Stomach (tissue), 19 donors: ENCODE measurements at places on chromosomes 16 and 17. TPM values are rescaled to one million over a fixed set of nuclear protein-coding genes. Genes with fewer than 3 reads are reported as not detected.

GRCh38 chr17:66190738-66191592, 968 bp downstream of the CEP112 start:
- DNase-seq: no peak

GRCh38 chr17:56310782-56311181, 157.5 kb downstream of the ANKFN1 start:
- no peak for DNase-seq

GRCh38 chr16:77584205-77584859, 138.0 kb upstream of the NUDT7 start:
- peak; percentile 79 for DNase-seq

DNA sequence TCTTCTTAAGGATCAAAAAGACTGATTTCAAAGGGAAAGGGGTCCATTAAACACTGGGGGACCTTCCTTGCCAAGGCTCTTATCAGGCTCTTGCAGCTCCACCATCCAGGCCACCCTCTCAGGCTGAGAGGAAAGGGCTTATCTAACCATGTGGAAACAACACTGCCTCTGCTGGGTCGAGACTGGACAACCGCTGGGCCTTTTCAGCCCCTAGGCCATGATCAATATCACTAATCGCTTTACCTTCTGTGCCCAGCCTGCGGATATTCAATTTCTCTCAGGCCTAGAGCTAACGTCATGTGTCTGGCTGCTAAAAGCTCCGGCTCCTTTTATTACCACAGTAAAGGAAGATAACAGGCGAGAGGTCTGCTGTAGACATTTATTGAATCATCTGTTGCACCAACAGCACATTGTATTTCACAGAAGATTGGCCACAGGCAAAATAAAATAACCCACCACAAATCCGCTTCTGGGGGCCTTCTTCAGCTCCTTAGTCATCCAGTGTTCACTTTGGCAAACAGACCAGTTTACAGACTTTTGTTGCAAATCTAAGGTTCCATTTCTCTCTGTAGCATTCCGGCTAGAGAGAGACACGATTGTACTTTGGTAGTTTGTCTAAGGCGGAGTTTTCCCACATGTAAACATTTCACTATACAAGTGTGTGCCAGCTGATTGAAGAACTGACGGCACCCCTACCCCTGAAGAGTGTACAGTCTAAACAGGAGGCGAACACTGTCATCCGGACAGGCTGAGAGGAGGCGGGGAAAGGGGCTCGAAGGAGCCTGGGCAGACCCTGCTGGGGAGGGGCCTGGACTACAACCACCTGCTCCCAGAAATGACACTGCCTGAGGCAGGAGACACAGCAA, 13.9 kb downstream of the CYB561 start:
- DNase-seq: no peak

GRCh38 chr16:87412371-87412995, 20.3 kb downstream of the MAP1LC3B start:
- DNase-seq: no peak

DNA sequence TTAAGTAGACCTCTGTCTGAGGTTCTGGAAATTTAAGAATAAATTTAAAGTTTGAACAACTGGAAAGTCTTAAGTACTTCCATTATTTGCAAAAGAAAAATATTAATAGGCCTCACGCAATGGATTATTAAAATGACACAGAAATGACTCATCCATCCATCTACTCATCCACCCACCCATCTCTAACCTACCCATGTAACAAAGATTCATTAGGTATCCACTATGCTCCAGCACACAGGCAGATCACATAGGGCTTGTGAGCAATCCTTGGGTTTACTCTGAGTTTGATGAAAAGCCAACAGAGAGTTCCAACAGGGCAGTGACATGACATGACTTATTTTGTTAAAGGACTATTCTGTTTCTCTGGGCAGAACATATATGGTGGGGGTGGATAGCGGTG, 93.3 kb downstream of the HELZ start:
- no peak for DNase-seq

DNA sequence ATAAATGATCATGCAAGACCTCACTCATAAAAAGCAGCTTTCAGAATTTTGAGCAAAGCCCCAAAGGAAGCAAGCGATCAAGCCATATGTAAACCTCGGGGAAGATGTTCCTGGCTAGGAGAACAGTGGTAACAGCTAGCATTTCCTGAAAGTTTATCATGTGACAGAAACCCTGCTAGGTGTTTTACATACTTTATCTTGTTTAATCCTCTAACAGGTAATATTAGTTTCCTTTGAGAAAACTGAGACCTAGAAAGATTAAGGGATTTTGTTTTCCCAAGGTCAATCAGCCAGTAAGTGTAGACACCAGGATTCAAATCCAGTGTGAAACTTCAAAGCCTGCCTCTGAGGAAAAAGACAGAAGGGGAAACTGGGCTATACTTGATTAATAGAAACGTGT, 362.4 kb upstream of the MAF start:
- no peak for DNase-seq

DNA sequence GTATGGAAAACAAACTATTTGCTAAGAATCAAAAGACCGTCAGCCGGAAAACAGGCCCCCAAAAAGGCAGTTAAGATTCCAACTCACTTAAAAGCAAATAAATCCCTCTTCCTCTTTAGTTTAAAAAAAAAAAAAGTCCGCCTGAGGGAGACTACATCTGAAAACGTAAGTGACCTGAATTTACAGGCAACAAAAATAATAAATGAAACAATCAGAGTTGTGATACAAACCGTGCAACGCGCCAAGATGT, 1.1 kb downstream of the KANSL1 start:
- no peak for DNase-seq

DNA sequence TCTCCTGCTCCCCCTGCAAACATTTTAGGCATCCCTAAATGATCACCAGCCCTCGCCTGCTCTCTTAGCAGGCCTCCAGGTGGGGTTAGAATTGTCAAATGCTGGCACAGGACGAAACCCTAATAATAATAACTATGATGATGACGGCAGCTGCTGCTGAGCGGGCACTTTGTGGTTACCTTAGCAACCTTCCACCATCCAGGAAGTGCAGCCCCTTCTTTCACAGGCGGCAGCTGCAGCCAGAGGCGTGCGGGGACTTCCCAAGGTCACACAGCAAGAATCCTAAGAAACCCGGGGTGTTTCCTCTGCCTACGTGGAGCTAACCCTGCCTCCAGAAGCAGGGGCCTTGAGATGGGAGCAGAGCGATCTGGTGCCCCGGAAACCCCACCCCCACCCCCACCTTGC, 22.4 kb upstream of the EIF1 start:
- peak; percentile 90 for DNase-seq

DNA sequence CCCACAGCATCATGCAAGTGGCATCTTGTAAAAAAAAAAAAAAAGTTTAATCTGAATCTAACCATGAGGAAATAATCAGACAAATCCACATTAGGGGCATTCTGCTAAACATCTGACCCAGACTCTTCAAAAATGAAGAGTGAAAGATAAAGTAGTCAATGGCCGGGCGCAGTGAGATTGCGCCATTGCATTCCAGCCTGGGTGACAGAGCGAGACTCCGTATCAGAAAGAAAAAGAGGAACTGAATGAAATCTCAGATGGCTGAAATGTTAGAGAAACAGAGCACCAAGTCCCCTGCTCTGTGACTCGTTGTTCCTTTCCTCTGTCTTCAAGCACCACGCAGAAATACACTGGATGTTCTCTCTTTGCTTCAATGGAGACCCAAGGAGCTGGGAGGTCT, 12.7 kb upstream of the RNF135 start:
- no peak for DNase-seq

GRCh38 chr17:28228109-28228840, 90.7 kb upstream of the TMEM97 start:
- DNase-seq: no peak

DNA sequence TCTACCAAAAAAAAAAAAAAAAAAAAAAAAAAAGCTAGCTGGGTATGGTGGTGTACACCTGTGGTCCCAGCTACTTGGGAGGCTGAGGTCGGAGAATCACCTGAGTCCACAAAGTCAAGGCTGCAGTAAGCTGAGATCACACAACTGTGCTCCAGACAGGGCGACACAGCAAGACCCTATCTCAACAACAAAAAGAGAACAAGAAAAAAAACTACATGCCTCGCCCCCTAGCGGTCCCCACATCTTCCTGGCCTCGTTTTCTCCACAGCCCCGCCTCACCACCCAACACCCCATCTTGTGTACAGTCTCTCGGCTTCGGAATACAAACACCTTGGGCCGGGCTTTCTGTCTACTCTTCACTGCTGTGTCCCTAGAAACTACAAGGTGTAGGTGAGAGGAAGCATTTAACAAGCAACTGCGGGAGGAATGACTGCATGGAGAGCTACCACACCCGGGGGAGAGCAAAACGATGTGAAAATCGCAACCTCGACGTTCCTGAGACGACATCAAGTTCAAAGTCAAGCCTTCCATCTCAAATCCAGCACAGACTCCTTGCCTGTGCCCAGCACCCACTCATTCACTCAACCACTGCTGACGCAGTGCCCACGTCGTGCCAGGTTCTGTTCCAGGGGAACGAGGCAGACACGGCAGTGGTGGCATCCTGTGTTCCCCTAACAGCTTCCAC, 9.0 kb downstream of the NTAN1 start:
- no peak for DNase-seq

DNA sequence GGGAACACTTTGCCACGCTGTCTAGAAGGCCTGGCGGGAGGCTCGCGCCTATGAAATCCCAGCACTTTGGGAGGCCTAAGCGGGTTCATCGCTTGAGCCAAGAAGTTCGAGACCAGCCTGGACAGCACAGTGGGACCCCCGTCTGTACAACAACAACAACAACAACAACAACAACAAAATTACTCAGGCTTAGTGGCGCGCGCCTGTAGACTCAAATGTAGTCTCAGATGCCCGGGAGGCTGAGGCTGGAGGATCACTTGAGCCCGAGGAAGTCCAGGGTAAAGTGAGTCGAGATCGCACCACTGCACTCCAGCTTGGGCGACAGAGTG, 297 bp upstream of the SLFN13 start:
- DNase-seq: no peak

- DNase-seq: peak; percentile 55
These were observed 1.7 kb upstream of the IGF2BP1 start for GRCh38 chr17:48995304-48995973.

GRCh38 chr17:35295686-35296085, 52.8 kb downstream of the SLFN5 start:
- DNase-seq: no peak

GRCh38 chr17:67837965-67838364, 12.7 kb downstream of the BPTF start:
- no peak for DNase-seq

DNA sequence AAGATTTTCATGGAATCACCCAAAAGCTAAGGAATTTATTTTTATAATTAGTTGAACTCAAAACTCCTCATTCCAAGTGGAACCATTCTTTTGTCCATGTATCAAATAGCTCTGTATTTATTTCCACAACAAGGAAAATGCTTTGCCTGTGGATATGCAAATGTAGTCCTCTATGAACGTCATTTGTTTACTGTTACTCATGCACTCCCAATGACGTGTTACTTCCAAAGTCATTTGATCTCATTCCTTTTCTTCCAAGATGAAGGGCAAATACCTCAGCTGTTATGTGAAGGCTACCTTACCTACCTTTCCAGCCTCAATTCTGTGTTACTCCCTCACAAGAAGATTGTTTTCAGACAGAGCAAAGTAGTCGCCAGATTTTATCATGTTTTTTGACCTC, 83.7 kb downstream of the ITFG1 start:
- no peak for DNase-seq

- no peak for DNase-seq
These were observed 31.9 kb upstream of the CBX4 start for GRCh38 chr17:79871131-79871530.

DNA sequence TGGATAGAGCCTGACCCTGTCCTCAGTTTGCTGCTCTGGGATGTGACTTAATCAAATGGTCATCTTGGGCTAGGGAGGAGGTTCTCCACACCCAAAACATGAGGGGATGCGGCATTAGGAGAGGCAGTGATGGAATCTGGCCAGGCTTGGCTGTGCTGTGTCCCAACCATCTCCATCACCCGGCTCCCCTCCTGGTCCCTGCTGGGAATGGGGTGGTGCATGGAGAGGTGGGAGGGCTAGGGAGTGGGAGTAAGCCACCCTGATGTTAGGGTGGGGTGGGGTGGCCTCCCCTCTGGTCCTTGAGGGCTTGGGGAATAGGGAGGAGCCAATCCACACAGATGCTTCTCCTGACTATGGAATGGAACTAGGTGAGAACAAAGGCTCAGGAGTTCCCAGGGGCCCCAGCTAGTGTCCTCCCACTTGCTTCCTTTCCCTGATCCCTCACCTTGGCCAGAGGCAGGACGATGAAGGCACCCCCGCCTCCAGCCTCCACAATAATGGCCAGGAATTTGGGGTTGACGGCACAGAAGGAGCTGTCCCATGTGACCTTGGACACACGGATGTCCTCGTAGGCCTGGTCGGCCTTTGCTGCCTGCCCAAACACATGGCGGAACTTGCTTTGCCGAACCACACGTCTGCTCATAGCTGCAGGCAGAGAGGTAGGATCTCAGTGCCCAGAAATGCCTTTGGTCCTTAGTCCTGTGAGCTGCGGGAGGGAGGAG, 1.8 kb downstream of the CORO6 start:
- no peak for DNase-seq

DNA sequence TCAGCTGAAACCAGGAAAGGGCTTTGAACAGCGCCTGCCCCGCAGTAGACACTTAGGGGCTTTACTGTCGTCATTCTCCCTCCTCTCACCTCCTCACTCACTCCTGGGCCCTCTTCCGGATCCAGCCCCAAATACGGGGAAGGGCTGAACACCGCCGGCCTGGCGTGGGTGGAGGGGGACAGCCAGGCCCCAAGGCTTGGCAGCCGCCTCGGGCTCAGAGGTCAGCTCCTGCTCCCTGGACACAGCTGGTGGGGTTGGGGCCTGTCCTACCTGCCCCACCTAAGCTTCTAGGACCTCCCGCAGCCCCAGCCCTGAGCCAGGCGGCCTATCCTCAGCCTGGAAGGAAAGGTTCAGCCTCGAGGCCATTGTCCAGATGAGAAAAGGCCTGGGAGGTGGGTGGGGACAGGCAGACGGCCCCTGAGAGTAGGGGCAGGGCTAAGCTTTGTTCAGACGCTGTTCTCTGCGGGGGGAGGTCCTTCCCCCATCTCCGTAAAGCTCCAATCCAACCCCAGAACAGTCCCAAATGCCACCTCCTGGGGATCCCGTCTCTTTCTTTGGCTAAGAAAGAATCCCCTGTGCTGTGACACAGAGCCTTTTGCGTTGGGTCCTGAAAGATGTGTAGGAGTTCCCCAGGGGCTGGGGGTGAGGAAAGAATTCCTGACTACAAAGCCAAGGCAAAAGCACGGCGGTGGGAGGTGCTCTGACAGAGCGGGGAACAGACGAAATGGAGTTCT, 881 bp upstream of the LLGL1 start:
- DNase-seq: no peak

DNA sequence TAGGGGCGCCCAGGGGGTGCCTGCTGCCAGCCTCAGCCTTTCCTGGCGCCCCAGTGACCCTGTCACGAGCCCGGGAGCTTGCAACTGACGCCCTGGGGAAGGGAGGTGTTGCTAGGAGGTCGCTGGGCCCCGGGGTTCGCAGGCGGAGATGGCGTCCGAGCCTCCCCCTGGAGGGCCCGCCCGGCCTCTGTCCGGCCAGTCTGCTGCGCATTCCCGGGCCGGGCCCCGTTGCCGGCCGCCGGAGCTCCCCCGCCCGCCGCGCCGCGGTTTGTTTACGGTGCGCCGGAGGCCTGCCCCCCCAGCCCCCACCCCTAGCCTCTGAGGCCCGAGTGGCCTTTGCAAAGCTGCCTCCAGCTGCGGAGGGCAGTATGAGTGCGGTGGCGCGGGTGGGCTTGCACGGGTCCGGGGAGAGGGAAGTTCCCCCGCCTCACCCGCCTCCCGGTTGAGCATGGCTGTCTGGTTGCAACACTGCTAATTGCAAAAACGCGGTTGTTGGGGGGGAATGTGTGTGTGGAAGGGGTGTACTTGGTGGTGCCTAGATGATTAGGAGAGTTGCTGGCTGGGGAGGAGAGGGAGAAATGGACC, 514 bp downstream of the THRA start:
- peak; percentile 71 for DNase-seq

MMP28 gene
- total RNA-seq: 2.2 TPM

RETREG3 gene
- 29.8 TPM for total RNA-seq

GCGR gene
- 0.55 TPM for total RNA-seq

CCL8 gene
- total RNA-seq: 1.3 TPM
